ENCODE measurements at places on chromosomes 12 and 14. TPM values are rescaled to one million over a fixed set of nuclear protein-coding genes. Genes with fewer than 3 reads are reported as not detected.

Gene GPR84
- total RNA-seq, result not detected

Gene GPRC5A
- total RNA-seq, result 1.0 TPM

Gene SRGAP1
- total RNA-seq, result 5.7 TPM

Gene TSHR
- total RNA-seq, result under 0.01 TPM

Gene ARHGEF40
- total RNA-seq, result 32.4 TPM

Gene NTF3
- total RNA-seq, result 2.6 TPM

Gene PTGER2
- 1.6 TPM for total RNA-seq

Gene CLEC4D
- total RNA-seq, result under 0.01 TPM

Gene OVCH1
- total RNA-seq, result under 0.01 TPM

Gene P2RX7
- 2.1 TPM for total RNA-seq

Gene ITPR2
- total RNA-seq, result 14.6 TPM

Gene TMTC2
- total RNA-seq, result 15.7 TPM

Gene WNT5B
- 30.3 TPM for total RNA-seq

Gene GALNT6
- 1.6 TPM for total RNA-seq

Gene LHX5
- total RNA-seq, result not detected

Gene DIO2
- 1.6 TPM for total RNA-seq

Measured in skeletal muscle tissue (tissue), 5 donors.